ENCODE measurements at places on chromosomes 5 and 9. TPM values are rescaled to one million over a fixed set of nuclear protein-coding genes. Genes with fewer than 3 reads are reported as not detected.

Gene CDX1
- not detected for total RNA-seq

Gene CAMLG
- 49.1 TPM for total RNA-seq

DNA sequence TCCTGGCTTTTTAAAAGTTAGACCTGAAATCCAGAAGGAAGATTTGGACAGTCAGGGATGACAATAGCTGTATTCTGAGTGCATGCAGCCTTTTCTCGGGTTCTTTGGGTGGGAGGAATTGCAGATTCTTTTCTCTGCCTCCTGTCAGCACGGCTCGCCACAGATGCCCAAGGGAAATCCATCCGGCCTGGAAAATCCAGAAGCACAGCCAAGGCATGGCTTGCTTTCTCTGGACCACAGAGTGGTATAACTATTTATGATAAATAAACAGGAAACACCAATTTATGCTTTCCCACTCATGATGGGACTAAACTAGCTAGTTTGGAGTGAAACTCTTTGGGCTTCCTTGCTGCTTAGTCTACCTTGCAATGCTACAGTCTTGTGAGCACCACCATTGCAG lies 59.1 kb downstream of the C9orf152 start:
- DNase-seq, result no peak
- no peaks in the 10 kb centered on the region for H3K27me3 ChIP-seq
- peaks cover 13% of the 10 kb centered on the region for H3K4me1 ChIP-seq
- no peak overlapping the region for H3K4me3 ChIP-seq
- H3K36me3 ChIP-seq, result no peaks in the 10 kb centered on the region

Gene CTXN3
- total RNA-seq, result not detected

Gene CDK5RAP2
- 54.5 TPM for total RNA-seq

- H3K27ac ChIP-seq, result no peak overlapping the region
- no peaks in the 10 kb centered on the region for H3K4me1 ChIP-seq
- no peak overlapping the region for H3K4me3 ChIP-seq
These were observed 51.3 kb upstream of the ASTN2 start for GRCh38 chr9:117466111-117466510.

DNA sequence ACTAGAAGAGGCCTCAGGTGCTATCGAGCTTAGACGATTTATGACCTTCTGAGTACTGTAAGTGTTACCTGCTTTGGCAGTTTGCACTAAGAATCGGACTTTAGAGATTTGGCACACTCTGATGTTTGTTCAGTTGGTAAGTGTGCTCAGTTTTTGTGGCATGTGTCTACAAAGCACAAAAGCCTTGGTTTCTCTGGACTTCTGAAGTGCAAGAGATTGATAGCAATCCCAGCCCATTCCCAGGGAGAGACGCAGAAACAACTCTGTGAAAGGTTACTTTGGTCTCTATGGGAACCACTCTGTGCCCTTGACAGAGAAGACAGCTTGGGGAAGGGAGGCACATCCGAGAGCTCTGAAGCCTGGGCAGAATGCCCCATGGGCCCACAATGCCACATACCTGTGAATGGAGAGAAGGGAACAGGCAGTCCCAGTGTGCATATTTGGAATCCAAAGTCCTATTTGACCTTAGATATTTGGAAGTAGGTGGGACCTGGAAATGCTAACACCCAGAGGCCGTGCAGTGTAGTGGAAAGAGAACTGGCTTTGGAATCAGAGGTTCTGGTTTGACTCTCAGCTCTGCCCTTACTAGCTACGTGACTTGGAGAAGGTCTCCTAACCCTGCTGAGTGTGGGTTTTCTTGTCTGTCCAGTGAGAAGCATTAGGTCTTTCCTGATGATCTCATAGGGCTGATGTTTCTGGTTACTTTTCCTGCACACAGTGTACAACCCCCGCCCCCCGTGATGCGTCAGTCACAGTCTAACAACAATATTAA lies 194.3 kb upstream of the VLDLR start:
- H3K36me3 ChIP-seq, result no peaks in the 10 kb centered on the region
- H3K4me3 ChIP-seq, result no peak overlapping the region
- no peaks in the 10 kb centered on the region for H3K27me3 ChIP-seq
- no peak overlapping the region for H3K27ac ChIP-seq

DNA sequence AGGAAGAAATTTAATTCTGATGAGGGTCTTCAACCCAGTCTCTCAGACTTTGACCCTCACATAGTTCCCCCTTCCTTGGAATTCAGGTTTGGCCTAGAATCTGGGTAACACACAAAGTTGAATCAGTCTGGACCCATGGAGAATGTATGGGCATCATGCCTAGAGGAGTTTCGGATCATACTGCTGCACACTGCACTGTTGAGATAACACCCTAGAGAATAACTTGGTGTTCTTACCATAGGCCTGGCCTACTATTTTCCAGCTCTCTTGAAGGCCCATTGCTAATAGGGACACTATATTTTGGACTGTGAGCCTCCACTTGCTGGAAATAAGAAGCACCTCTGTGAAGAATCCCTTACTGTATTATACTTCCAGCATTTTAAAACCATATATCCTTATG lies 413.5 kb downstream of the PLK2 start:
- no peaks in the 10 kb centered on the region for H3K27me3 ChIP-seq
- no peak overlapping the region for H3K4me3 ChIP-seq
- no peaks in the 10 kb centered on the region for H3K4me1 ChIP-seq
- H3K36me3 ChIP-seq, result no peaks in the 10 kb centered on the region
- no peak for DNase-seq

Gene SLC25A2
- not detected for total RNA-seq

DNA sequence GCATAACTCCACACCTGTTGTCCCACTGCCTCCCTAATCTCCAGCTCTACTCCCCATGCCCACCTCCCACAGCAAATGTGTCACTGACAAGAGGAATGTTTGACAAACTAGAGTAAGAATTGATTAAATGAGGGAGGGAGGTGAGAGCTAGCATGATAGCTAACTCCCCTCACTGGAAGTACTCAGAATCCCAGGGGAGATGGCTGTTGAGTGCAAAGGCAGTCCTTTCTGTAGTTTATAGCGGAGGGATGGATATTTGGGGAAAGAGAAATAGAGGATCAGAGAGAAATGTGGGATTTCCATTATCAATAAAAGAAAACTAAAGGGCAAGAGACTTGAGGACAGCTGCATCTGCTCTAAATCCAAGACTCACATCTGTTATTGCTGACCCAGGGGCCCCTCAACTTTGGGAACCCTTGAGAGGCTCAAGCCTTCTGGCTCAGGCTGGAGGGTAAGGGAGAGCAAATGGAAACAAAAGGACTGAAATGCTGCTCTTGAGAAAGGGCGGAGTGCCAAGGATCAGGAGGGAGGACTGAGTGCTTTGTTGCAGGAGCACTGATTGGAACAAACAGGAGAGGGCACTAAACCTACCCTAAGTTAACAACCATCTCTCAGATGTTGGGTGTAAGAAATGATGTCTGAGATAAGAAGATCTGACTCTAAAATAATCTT lies 372.1 kb downstream of the NTRK2 start:
- no peaks in the 10 kb centered on the region for H3K4me1 ChIP-seq
- no peaks in the 10 kb centered on the region for H3K36me3 ChIP-seq
- no peak overlapping the region for H3K27ac ChIP-seq
- no peaks in the 10 kb centered on the region for H3K27me3 ChIP-seq
- DNase-seq, result no peak

- DNase-seq, result peak; percentile 89
- peak overlapping the region; percentile 87 for H3K27ac ChIP-seq
- no peaks in the 10 kb centered on the region for H3K36me3 ChIP-seq
These were observed 49.3 kb downstream of the ZFAND5 start for GRCh38 chr9:72315510-72316311.

- no peak overlapping the region for H3K27ac ChIP-seq
- DNase-seq, result no peak
- H3K4me3 ChIP-seq, result no peak overlapping the region
These were observed 429.3 kb downstream of the TMEM232 start for GRCh38 chr5:110297152-110297670.

DNA sequence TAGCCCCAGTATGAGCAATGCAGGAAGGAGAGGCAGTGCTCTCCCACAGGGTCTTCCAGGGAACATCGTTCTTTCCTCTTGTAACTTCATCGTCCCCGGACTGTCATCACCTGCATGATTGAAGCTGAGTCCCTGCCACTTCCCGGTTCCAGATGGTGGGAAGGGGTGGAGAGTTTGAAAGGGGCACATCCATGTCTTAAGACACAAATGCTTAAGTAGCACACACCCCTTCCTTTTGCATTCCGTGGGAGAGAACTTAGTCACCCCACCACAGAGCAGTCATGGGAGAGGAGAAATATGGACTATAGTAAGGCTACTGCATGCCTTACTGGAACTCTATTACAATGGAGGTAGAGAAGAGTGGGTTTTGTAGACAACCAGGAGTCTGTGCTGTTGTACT lies 165.3 kb upstream of the GAS1 start:
- no peak overlapping the region for H3K27ac ChIP-seq
- DNase-seq, result no peak
- no peaks in the 10 kb centered on the region for H3K4me1 ChIP-seq
- H3K36me3 ChIP-seq, result no peaks in the 10 kb centered on the region
- H3K4me3 ChIP-seq, result no peak overlapping the region

- peaks cover 90% of the 10 kb centered on the region for H3K4me1 ChIP-seq
- H3K27me3 ChIP-seq, result no peaks in the 10 kb centered on the region
- no peaks in the 10 kb centered on the region for H3K36me3 ChIP-seq
- no peak for DNase-seq
These were observed 31.5 kb downstream of the RAPGEF1 start for GRCh38 chr9:131708226-131709002.

DNA sequence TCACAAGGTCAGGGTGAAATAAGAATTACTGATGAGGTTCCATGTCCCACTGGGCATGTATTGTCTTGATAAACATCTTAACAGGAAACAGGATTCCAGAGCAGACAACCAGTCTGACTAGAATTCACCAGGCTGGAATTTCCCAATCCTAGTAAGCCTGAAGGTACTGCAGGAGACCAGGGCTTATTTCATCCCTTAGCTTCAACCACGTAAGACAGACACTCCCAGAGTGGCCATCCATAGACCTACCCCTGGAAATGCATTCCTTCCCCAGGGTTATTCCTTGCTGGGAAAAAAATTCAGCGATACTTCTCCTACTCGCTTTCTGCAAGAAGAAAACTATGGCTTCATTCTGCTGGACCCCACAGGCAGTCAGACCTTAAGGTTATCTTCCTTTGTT lies 785.4 kb downstream of the NR2F1-AS1 start:
- H3K4me3 ChIP-seq, result no peak overlapping the region
- no peaks in the 10 kb centered on the region for H3K4me1 ChIP-seq
- DNase-seq, result no peak
- no peaks in the 10 kb centered on the region for H3K36me3 ChIP-seq

Gene SHC3
- 6.1 TPM for total RNA-seq

- no peak overlapping the region for H3K27ac ChIP-seq
- no peaks in the 10 kb centered on the region for H3K27me3 ChIP-seq
- no peak overlapping the region for H3K4me3 ChIP-seq
These were observed 629.7 kb upstream of the ZNF608 start for GRCh38 chr5:125376059-125376641.

Gene LHX6
- 8.1 TPM for total RNA-seq

DNA sequence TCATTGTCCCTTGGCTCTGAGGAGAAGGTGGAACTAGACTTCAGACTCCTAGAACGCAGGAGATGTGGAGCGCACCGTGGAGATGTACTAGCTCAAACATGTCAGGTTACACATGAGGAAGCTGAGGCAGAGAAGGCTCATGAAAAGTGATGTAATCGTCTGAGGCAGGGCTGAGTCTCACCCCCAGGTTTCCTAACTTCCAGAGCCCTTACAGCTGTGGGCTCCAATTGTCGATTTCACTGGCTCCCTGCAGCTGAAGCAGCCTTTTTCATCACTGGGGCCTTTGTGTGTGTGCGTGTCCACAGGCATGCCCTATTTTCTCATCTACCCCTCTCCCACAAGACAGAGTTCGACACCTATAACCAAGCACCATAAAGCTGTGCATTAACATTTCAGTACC lies 370.6 kb downstream of the NTRK2 start:
- no peaks in the 10 kb centered on the region for H3K27me3 ChIP-seq
- H3K4me1 ChIP-seq, result no peaks in the 10 kb centered on the region
- no peak overlapping the region for H3K4me3 ChIP-seq
- DNase-seq, result no peak

- no peaks in the 10 kb centered on the region for H3K27me3 ChIP-seq
- no peak overlapping the region for H3K4me3 ChIP-seq
- H3K4me1 ChIP-seq, result no peaks in the 10 kb centered on the region
- no peak for DNase-seq
These were observed 72.8 kb downstream of the SLF1 start for GRCh38 chr5:94691291-94691690.

GRCh38 chr5:151348789-151349188 lies 1.4 kb upstream of the SLC36A2 start:
- no peaks in the 10 kb centered on the region for H3K27me3 ChIP-seq
- no peaks in the 10 kb centered on the region for H3K36me3 ChIP-seq
- H3K4me1 ChIP-seq, result no peaks in the 10 kb centered on the region
- DNase-seq, result no peak
- no peak overlapping the region for H3K27ac ChIP-seq
- no peak overlapping the region for H3K4me3 ChIP-seq

DNA sequence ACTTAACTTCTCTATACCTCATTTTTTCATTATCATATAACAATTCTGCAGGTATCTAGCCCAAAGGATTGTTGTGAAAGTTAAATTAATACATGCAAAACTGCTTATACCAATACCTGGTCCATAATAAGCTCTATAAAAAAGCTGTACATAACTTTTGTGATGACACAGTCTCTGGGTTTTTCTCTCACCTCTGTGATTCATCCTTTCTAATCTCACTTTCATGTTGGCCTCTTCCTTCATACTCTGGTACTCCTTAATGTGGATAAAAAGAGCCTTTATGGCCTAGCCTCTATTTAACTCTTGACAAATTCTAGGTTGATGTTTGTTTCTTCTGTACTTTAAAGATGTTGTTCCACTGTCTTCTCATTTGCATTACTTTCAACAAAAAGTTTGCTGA lies 162.9 kb upstream of the ACOT12 start:
- no peak for DNase-seq
- H3K27ac ChIP-seq, result no peak overlapping the region
- H3K36me3 ChIP-seq, result no peaks in the 10 kb centered on the region
- H3K27me3 ChIP-seq, result no peaks in the 10 kb centered on the region

Gene IFNA17
- not detected for total RNA-seq

Gene WNT8A
- not detected for total RNA-seq

Gene FAM53C
- total RNA-seq, result 17.4 TPM

DNA sequence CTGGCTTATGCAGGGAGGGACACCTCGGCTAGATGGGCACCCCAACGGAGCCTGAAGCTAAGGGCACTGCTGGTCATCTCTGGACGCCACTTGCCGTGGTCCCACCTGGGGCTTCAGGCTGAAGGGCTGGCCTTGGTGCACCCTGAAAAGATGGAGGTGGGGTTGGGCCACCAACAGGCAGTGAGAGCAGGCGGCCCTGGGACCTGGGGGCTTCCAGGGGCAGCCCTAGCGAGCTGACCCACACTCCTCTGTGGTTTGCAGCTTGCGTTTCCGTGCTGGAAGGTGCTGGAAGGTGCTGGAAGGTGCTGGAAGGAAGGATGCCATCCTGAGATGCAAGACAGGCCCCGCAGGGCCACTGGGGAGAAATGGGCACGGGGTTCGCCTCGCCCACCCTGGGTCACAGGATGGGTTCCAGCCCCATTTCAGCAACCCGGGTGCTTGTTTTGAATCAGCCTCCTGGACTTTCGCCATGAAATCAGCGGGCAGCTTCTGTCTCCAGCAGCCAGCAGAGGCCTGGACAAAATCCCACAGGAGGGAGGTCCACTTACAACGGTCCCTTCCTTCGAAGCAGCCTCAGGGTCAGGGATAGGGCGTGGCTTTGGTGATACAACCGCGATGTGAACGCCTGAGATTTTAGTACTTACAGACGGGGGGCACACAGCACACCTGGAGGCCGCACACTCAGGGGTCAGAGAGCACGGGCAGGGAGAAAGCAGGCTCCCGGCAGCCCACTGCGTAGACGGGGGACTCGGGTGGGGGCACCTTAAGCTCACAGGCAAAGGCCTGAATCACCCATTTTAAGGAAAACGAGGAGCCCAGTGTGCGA lies 303.1 kb upstream of the IRX4 start:
- no peaks in the 10 kb centered on the region for H3K27me3 ChIP-seq
- no peak overlapping the region for H3K27ac ChIP-seq
- DNase-seq, result no peak
- no peaks in the 10 kb centered on the region for H3K4me1 ChIP-seq
- H3K36me3 ChIP-seq, result no peaks in the 10 kb centered on the region
- H3K4me3 ChIP-seq, result no peak overlapping the region
